NCI-H1048 (cell line): ENCODE measurements at places on chromosomes 1 and 21.

- no peak for DNase-seq
Measured at GRCh38 chr1:169487561-169487960, 1.8 kb upstream of the SLC19A2 start.

- DNase-seq, result no peak
Measured at GRCh38 chr1:87028576-87028975, 114.1 kb downstream of the HS2ST1 start.

DNA sequence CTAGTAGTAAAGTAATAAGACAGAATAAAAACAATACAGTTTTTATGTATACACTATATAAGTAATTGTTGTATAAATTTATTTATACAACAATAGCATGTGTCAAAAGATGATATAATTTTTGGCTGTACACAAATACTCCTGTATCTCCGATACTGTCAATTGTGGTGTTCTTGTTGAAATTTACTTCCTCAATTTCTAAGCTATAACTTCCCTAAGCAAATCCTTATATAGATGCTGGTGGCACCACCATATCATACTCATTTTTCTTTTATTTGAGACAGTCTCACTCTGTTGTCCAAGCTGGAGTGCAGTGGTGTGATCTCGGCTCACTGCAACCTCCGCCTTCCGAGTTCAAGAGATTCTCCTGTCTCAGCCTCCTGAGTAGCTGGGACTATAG lies 141.0 kb upstream of the HP1BP3 start:
- DNase-seq, result no peak

DNA sequence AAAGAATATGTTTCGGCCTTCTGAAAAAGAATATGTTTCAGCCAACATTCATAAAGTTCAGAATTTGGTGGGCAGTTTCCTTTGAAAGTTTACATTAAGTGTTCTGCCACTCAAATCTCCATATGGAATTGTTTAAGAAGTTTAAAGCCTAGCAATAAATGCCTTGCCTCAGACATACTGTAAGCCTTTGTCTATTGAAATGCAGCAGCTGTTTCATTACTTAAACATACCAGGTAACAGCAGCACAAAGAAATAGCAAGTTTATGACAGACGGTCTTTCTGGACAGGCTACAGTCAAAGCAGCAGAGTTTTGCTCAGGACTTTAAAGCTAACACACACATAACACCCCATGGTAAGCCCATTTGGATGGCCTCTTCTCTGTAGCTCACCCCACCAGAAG lies 38.5 kb upstream of the C1orf105 start:
- DNase-seq, result no peak

DNA sequence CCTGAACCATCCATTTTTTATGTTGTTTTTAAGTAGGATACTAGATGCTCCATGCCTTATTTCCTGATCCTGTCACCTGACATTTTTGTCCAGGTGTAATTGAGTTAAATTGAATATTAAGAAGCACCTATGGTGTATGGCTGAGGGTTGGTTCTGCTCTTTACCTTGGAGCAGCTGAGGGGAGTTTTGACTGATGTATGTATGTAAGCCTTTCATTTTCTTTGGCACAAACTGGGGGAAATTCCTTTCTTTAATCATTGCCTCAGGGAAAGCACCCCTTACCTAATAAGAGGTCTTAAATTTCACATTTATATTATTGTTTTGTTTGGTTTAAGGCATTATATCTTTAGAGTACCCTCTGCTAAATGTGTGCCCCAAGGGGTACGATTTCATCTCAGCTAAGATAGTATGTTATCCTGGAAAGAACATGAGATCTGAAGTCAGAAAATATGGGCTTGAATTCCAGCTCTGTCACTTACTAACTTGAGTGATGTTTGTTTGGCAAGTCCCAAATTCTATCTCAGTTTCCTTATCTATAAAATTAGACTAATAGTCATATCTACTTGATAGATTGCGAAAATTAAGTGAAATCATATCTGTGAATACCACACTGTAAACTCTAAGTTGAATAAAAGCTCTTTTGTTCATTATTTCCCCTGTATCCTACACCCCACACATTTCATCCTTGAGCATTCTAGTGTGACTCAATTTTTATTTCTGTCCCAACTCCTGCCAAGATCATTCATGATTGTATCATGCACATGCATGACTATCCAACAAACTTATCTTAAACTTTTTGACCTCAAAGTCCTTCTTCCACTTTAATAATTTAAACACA lies 57.7 kb upstream of the NUF2 start:
- no peak for DNase-seq

DNA sequence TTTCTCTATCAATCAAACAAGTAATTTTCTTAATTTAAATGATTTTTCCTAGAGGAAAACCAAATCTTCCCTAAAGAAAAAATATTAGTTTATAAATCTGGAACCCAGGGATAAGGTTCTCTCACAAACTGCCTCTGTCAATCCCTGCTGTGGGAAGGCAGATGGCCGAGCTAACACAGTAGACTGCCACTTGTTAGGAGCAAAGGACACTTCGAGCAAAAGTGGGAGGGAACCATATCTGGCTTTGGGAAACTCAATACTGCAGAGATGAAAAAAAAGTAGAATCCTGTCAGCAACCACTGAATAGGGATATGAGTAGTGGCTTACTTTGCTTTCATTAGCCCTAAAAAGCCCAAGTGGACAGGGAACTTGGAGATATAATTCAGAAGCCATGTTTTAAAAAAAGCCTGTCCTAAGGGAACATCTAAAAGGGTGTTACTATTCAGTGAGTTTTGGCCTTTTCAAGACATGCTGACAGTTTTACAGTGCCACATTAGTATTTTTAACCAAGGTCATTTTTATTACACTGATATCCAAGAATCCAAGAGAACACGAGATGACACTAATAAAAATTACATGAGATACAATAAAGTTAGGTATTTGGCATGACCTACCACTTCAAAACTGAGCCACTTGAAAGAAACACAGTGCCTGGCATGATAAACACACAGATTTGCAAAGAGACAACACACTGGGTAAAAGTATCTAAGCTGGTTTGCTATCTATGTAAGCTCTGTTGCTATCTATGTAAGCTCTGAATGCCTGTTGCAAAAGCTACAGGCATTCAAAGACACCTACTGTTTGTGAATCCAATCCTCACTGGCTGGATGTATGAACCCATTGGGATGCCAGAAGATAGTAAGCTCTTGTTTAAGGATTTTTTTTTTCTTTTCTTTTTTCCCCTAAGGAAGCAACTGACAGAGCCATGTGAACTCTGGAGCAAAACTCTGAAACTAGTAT lies 21.4 kb downstream of the TEX38 start:
- no peak for DNase-seq

- no peak for DNase-seq
Measured at GRCh38 chr21:38321568-38321967, 64.8 kb downstream of the KCNJ15 start.

GRCh38 chr1:27297903-27298302 lies 24.1 kb upstream of the TMEM222 start:
- no peak for DNase-seq

DNA sequence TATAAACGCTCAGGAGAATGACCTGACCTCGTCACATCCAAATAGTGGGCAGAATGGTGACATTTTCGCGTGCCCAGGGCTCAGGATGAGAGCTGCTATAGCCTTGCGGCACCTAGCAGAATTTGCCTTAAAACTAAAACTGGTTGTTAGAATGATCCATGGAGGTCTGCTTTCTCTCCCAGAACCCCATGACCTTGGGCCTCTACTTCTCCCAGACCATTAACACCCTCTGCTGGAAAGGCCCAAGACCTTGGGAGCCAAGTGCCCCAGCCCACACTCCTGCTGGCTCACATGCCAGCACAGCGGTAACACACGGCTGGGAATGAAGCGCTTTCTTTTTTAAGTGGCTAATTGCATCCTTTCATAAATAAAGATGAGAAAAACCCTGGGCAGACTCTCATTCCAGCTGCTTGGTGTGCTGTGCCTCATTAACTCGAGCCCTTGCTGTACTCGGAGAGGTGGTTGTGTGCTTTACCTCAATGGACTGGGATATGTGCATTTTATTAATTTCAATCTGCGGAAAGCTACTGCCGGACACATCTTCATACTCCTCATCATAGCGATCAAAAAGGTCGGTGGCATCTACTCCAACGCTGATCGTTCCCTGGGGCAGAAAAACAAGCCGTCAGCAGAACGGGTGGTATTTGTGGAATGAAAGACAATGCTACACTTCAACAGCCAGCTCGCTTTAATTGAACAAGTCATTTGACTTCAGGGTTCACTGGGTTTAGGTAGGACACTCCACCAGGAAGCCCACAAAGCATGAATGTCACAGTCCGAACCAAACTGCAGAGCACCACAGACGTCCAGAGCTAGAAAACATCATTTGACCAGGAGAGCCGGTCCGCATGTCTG lies 29.0 kb downstream of the THAP3 start:
- no peak for DNase-seq

DNA sequence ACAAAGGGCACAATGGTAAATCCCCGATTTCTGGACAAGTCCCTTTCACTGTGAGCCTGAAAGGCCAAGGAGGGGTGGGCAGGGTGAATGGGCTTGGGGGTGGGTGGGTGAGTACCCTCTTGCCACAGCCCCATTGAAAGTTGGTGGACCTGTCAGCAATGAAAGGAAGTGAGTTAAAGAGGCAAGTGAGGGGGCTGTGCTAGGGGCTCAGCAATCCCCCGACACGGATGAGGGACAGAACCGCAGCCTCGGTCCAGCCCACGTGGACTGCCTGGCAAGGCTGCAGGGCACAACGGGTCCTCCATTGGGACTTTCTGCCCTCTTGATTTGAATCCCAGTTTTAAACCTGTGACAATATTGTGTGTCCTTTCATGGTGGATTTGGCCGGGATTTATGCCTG lies 255.3 kb downstream of the FOXD2 start:
- no peak for DNase-seq

DNA sequence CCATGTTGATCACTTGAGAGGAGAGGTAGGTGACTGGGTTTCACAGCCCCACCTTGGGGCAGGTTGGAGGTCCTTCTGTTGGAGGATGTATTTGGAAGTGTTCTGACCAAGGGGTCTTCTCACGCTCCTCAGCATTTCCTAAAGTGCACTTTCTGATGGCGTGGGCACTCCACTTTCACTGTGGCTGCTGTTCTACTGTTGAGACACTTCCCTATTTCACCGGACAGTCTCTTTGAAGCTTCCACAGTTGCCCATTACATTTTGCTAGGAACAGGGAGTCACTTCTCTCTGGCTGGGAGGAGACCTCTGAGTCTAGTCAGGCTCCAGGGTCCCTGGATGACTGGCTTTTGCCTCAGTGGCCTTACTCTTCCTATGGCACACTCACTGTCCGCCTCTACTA lies 180.0 kb upstream of the LMO4 start:
- no peak for DNase-seq

DNA sequence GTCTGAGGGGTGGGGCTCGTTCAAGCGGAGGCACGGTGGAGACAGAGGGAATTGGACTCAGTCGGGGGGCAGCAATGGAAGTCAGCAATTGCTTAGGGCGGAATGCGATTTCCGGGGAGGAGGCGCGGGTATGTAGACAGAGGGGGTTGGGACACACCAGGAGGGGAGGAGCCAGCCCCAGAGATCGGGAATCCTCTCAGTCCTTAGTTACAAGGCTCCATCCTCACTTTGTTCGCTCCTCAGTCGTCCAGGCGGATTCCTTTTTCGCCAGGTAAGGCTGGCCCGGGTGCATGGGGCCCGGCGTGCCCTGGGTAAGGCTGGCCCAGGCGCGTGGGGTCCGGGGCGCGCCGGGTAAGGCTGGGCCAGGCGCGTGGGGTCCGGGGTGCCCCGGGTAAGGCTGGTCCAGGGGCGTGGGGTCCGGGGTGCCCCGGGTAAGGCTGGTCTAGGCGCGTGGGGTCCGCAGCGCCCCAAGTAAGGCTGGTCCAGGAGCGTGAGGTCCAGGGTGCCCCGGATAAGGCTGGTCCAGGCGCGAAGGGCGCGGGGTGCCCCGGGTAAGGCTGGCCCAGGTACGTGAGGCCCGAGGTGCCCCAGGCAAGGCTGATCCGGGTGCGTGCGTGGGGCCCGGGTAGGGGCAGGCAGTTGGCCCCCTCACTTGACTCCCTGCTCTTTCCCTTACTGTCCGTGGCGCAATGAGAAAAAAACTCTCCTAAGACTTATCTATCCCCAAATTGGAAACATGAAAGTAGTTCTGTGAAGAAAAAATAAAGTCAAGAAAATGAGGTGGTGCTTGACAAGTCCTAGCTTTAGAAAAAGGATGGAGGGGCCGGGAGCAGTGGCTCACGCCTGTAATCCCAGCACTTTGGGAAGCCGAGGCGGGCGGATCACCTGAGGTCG lies at the start of gene L1TD1:
TSS of gene L1TD1 (plus strand) at position 199 of the 894 bp plus-strand sequence. CDS start 11,780 bp downstream, outside the sequence.
- DNase-seq, result no peak

- DNase-seq, result no peak
Measured at GRCh38 chr1:201531551-201532425, 7.1 kb upstream of the NAV1 start.

DNA sequence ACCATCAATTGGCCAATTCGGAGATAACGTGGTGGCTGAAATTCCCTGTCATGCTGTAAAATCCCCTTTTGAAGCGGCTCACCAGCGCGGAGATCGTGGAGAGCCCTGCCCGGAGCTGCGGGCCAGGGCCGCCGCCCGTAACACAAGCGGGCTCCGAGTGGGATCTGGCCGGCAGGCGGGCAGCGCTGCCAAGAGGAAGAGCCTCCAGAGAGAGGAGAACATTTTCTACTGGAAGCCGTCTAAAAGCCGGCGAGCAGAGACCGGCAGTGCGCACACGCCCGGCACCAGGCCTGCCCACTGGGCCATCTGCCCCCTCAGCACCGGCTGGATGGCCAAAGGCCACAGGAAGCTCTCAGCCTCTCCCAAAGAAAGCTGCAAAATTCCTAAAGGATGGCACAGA lies 15.5 kb downstream of the SSBP3 start:
- no peak for DNase-seq

DNA sequence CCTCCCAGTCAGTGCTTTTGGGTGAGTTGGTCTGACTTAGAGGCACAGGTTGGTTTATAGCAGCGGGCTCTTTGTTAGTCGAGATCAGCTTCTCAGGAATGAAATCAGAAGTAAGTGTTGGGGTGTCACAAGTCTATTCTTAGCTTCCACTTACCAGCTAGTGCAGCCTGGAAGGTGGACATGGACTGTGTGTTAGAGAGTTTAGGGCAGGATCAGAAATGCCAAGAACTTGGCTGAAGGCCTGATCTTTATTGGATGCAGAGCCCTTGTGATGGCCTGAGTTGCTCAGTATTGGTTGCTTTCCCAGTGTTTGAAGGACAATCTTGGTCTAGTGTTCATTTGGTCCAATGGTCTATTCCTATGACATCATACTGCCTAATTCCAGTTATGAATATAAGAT lies 377.0 kb upstream of the USP24 start:
- DNase-seq, result no peak

- DNase-seq, result no peak
Measured at GRCh38 chr1:218664385-218665170, 319.4 kb downstream of the TGFB2 start.

- no peak for DNase-seq
Measured at GRCh38 chr1:241998412-241998921, 431 bp downstream of the MAP1LC3C start.

- no peak for DNase-seq
Measured at GRCh38 chr1:218848009-218848408, 325.7 kb upstream of the LYPLAL1 start.
